ENCODE measurements at places on chromosomes 11 and 22.
A peak's percentile ranks its signal among the peaks of the same experiment; 100 is the strongest.

- DNase-seq: no peak
Observed at GRCh38 chr11:119178166-119178680, 7.1 kb upstream of the NHERF4 start.

DNA sequence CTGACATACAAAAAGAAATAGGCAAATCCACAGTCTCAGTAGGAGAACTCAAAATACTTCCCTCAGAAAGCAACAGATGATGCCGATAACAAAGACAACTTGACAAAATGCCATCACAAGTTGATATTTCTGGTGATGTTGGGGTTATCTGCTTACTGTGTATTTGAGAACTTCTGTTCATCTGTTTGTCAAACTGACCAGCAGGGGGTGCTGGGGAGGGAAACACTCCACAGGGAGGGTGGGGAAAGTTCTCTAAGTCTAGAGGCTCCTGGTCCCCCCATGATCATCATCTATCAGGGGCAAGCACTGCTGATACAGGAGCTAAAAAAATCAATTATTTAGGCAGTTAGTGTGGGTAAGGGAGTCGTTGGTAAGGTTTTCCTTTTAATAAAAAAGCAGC is 19.2 kb downstream of the GLYATL1 start:
- peak; percentile 57 for DNase-seq

DNA sequence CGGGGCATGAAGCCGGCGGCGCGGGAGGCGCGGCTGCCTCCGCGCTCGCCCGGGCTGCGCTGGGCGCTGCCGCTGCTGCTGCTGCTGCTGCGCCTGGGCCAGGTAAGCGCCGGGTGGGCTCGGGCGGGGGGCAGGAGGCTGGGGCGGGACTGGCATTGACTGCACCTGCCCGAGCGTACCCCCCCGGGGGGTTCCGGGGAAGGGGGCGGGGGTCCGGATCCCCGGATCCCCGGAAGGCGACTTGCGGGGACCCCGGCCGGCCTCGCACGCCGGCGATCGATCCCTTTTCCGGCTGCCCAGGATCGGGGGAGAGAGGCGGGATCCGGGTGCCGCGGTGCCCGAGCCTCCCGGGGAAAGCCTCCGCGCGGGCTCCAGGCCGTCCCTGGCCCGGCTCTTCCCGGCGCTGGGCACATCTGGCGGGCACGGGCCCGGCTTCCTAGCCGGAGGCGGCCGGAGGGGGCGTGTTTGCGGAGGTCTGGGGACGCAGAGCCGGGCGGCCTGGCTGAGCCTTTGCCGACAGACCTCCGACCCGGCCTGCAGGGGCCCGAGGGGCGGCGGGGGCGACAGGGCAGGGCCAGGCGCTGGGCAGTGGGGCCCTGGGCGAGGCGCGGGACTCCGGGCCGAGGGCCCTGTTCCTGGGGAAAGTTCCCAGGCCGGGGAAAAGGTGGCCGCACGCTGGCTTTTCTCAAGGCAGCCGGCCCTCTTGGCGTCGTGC is 705 bp downstream of the PTPRJ start:
- no peak for DNase-seq

DNA sequence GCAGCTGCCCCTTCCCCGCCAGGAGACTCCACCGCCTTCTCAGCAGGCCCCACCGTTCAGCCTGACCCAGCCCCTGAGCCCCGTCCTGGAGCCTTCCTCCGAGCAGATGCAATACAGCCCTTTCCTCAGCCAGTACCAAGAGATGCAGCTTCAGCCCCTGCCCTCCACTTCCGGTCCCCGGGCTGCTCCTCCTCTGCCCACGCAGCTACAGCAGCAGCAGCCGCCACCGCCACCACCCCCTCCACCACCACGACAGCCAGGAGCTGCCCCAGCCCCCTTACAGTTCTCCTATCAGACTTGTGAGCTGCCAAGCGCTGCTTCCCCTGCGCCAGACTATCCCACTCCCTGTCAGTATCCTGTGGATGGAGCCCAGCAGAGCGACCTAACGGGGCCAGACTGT is 42.6 kb downstream of the PPP2R1B start:
- DNase-seq: no peak

- DNase-seq: peak; percentile 73
Observed at GRCh38 chr22:45308957-45309421, 745 bp upstream of the FAM118A start.

DNA sequence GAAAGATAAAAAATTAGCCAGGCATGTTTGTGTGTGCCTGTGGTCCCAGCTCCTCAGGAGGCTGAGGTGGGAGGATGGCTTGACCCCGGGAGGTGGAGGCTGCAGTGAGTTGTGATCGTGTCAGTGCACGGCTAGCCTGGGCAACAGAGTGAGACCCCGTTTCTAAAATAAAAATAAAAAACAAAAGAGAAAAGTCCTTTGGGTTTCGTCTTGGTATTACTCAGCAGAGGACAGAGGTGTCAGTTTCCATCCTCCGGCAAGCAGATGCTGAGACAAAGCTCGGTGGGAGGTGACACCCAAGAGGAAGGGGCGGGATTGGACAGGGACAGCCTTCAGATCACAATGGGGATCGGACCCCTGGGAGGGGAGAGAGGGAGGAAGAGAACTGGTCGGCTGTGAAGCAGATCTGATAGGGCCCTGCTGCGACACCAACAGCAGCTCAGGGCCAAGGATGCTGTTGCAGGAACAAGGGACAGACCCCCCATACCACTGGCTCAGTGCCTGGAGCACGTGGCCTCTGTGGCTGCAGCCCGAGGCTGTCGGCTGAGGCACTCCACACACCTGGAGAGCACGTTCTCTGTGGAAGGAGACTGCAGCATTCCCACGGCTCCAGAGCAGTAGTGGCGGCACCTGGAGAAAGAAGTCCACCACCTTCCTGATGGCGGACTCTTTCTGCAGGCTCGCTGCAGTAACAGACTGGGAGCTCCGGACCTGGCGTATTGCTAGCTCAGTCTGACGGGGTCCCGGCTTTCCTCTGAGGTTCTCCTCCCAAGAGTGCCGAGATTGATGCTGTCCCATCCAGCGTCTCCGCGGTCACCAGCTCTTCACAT is 5.2 kb upstream of the BID start:
- DNase-seq: no peak

DNA sequence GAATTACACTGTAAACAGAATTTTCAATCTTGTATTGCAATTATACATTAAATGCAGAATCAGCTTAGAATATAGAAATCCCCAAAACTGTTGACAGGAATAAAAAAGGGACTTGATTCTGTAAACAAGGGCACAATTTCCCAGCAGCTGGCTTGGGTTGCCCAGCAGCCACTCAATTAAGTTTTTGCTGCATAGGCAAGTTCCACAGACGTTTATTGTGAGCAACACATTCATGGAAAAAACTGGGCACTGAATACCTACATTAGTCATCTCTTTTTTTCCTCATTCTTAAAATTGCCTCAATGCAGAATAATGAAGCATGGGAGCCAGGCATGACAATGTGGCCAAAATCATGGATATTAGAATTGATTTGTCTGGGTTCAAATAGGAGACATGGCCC is 421.8 kb upstream of the ANO5 start:
- DNase-seq: no peak

GRCh38 chr11:45922425-45923082 is at the start of gene LARGE2:
LARGE2 (plus strand) TSS chr11:45922656; CDS start chr11:45922883, 227 bp downstream.
- DNase-seq: no peak

GRCh38 chr11:134794192-134794591 is 382.1 kb upstream of the B3GAT1 start:
- DNase-seq: no peak

DNA sequence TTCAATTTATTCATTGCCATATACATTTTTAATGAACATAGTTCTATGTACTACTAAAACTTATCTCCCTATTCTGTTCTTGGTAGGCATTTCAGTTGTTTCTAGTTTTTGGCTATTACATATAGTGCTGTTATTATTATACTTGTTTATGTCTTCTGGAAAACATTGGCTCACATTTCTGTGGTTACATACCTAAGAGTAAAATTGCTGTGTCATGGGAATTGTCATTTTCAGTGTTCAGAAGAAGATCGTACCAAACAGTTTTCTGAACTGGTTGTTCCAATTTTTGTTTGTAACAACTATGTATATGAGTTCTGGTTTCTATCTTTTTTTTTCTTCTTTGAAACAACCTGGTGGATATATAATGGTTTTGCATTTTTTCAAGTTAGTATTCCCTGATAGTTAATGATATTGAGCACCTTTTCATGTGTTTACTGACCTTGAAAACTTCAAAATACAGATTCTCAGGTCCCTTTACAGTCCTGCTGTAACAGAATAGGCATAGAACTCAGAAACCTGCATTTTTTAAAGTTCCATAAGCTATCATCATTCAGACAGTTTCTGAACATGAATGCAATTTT is 230.7 kb downstream of the JRKL start:
- DNase-seq: no peak

GRCh38 chr11:15780837-15781236 is 575.5 kb downstream of the SOX6 start:
- DNase-seq: no peak

- no peak for DNase-seq
Observed at GRCh38 chr11:120633616-120634393, 122.3 kb downstream of the GRIK4 start.

Measured in CD14-positive monocyte (primary cell).